ENCODE measurements at places on chromosomes 5 and 9.

- DNase-seq = no peak
Measured at GRCh38 chr9:72315089-72315509, 49.9 kb downstream of the ZFAND5 start.

DNA sequence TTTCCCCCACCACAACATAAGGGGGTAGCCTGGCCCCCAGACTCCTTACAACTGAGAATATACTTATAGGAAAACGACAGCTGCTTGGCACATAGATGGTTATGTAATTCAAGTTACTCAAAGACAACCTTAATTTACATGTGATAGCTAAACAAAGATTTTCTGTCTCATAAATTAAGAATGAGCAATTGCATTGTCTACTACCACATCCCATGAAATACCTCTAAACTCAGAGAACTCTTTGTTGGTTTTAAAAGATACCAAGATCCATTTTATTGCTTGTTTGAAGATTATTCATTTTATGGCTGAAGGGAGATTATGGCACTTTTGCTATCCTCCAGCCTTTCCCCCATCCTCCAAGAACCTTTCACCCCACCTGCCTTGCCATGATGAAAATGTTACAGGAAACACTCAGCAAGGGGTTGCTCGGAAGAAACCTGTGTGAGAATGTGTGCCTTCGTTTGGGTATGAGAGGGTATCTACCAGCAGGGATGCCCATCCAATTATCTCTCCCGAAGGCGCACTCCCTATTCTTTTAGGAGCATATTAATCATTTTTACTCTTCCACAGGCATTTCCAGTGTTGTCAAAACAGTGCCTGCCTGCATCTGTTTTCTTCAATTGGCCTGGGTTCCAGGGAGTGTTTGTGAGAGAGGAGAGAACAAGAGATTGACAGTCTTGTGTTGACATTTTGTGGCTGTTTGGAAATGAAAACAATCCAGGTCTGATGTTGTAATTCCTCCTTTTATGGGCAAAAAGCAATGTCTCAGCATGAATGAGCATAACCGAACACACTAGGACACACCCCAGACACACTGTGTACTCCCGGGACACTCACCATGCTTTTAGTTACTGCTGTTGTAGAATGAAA is 208.0 kb upstream of the ANKRD55 start:
- DNase-seq = no peak

DNA sequence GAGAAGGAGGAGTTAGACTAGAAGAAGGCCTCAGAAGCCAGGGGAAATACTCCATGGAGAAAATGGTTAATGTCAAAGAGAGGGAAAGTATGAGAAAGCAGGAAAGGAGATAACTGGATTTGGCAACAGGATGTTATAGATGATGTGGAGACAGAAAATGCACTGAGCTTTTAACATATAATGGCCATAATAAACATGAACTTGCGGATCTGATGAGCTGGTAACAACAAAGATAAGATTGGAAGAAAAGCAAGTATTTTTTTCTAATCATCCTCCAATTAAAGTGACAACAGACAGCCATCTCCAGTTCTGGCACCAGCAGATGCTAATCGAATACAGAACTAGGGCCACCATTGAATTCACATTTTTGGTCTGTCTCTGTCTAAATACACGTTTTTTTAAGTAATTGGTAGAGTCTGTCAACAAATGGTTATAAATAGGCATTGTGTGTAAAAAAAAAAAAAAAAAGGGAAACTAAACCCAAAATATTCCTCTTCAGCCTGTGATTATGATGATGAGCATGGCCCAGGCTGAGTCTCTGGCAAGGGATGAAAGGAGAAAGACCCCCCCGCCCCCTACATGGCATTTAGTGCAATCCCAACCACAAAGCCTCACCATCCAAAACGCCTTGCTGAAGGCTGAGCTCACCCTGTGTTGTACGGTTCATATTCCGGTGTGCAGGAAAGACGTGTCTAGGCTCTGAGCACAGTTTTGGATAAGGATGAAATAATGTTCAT is 149.5 kb upstream of the LHFPL2 start:
- DNase-seq = no peak

- DNase-seq = no peak
Measured at GRCh38 chr5:138938526-138938925, 63.4 kb upstream of the LRRTM2 start.

GRCh38 chr9:2610985-2611384 is 10.6 kb upstream of the VLDLR start:
- DNase-seq = no peak

- DNase-seq = no peak
Measured at GRCh38 chr5:170795154-170795553, 11.6 kb downstream of the GABRP start.

DNA sequence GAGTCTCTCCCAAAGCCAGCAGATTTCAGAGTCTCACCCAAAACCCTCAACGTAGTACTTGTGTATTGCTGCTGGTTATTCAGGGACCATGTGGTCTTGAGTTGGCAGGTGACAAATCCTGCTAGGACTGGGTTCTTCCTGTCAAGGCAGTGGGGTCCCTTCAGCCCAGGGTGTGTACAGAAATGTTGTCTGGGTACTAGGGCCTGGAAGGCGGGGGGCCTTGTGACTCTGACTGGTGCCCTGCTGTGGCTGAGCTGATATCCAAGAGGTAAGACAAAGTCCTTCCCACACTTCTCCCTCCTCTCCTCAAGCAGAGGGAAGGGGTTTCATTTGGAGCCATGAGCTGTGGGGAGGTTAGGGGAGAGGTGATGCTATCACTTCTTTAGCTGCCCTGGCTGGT is 58.8 kb downstream of the GABRA6 start:
- no peak for DNase-seq

- DNase-seq = no peak
Measured at GRCh38 chr9:26271495-26272122, 593.4 kb upstream of the TUSC1 start.

DNA sequence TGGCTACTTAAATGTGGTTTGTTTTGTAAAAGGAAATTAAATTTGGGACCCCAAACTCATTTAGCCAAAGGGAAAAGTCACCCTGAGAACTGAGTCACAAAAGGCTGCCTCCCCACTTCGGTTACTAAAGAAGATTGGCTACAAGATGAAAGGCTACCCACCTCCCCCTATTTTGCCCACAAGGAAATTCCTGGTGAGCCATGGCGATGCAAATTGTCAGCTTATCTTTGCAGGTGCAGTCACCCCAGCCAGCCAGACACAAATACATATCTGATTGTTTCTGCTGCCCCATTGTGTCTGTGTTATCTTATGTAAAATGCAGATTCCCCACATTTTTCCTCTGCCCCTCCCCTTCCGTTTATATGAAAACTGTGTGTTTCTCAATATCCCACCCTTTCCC is 8.9 kb downstream of the PAEP start:
- no peak for DNase-seq

DNA sequence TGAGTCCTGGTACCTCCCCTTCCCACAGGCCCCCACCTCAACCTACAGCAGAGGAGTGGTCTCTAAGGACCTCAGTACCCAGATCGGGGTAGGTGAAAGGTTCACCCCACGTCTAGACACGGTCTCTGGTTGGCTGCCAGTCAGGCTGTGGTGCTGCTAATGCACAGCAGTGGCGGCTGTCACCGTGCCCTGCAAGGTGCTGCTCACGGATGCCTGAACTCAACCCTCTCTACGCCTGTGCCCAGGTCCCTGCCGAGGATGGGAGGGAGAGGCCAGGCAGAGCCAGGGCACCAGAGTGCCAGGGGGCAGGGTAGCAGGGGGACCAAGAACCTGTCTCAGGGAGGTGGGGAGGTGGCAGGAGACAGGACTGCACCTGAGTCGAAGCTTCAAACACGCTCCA is 14.3 kb downstream of the IER5L start:
- DNase-seq = no peak

GRCh38 chr5:92641031-92641962 is 939.7 kb downstream of the NR2F1-AS1 start:
- no peak for DNase-seq

GRCh38 chr5:167816354-167816753 is 475.1 kb upstream of the WWC1 start:
- DNase-seq = no peak

- no peak for DNase-seq
Measured at GRCh38 chr5:160904591-160904990, 52.6 kb upstream of the ATP10B start.

- no peak for DNase-seq
Measured at GRCh38 chr9:110027671-110028081, 180.3 kb downstream of the C9orf152 start.

- DNase-seq = no peak
Measured at GRCh38 chr9:109250311-109250741, 70.5 kb downstream of the EPB41L4B start.

DNA sequence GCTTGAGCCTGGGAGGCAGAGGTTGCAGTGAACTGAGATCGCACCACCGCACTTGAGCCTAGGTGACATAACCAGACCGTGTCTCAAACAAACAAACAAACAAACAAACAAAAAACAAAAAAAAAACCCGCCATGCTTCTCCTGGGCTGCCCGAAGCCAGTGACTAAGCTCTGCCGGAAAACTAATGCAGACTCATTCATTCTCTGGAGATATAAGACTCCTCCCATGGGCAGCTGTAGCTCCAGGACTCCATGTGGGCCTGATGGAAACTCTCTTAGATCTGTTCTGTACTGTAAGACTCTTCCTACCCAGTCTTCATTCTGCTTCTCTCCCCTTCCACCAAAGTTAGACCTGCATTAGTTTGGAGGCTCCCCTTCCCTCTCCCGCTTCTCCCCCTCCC is 11.1 kb downstream of the GLDC start:
- no peak for DNase-seq

GRCh38 chr5:14059810-14060209 is 83.3 kb upstream of the TRIO start:
- DNase-seq = no peak

- DNase-seq = peak; percentile 8
Measured at GRCh38 chr9:83623679-83624076, 735 bp downstream of the IDNK start.

- DNase-seq = no peak
Measured at GRCh38 chr5:72377910-72378638, 57.9 kb downstream of the PTCD2 start.

GRCh38 chr5:173451651-173452050 is 123.4 kb upstream of the STC2 start:
- no peak for DNase-seq

GRCh38 chr9:33446946-33447798 is at the start of gene AQP3:
AQP3 (minus strand) TSS chr9:33447593; CDS start chr9:33447530, 63 bp downstream.
- DNase-seq = peak; percentile 44

GRCh38 chr9:1253064-1253979 is 203.2 kb downstream of the DMRT2 start:
- no peak for DNase-seq

DNA sequence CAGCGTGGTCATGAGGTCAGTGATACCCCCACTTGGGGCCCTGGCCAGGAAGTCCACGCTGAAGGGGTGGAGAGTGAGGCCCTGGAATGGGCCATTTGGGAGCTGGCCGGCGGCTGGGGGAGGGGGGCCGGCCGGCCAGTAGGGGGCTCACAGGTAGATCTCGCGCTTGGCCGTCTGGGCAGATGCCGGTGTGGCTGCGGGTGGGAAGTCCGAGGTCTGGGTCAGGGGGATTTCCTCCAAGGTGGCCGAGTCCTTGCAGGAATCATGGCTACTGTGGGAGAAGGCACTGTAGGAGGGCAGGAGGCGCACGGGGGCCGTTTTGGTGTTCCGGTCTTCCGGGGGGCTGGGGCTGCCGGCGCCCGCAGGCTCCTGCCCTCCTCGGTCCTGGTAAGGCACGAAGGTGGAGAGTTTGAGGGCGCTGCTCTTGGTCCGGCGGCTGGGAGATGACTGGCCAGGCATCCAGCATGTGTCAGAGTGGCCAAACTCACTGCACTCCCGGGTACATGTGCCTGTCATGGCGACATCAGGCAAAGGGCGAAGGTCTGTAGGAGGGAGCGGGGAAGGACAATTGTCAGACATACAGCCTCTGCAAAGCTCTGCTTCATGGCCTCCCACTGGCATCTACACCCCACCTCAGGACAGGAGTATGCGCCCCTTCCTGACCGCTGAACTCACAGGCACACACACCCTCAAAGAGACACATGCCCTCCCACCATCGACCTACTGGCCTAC is 24.1 kb downstream of the PCDH1 start:
- DNase-seq = no peak

GRCh38 chr5:131589510-131590348 is 45.3 kb downstream of the RAPGEF6 start:
- DNase-seq = peak; percentile 19

DNA sequence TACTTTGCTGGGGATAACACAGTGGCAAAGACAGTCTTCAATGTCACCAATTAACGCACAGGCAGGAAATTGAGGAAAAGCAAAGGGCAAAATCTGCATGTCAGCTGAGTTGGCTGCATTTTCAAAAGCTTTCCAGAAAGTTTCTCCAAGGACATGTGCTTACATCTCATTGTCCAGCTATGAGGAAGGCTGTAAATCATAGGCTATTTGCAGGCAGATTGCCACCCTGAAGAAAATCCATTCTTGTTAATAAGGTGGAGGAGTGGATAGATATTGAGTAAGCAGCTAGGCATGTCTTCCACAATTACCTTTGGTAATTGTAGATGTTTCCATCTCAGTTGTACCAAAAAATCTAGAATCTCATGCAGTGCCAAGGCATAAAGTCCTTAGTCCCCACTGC is 278.0 kb upstream of the NUDT12 start:
- DNase-seq = no peak

DNA sequence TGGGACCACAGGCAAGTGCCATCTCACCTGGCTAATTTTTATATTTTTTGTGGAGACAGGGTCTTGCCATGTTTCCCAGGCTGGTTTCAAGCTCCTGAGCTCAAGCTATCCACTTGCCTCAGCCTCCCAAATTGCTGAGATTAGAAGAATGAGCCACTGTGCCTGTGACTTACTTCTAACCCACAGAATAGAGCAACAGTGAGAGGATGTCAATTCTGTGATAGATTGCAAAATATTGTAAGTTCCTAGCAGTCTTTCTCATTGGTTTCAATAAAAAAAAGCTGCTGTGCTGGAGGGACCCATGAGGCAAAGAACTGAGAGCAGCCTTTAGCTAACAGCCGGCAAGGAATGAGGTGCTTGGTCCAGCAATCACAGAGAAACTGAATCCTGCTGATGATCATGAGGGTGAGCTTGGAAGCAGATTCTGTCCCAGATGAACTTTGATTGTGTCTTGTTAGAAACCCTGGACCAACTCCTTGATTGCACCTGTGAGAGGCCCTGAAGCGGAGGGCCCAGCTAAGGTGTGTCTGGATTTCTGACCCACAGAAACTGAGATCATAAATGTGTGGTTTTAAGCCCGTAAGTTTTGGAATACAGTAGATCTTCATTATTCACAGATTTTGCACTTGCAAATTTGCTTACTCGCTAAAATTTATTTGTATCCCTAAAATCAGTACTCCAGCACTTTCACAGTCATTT is 149.7 kb downstream of the GCNT1 start:
- DNase-seq = no peak

Measured in GM19239 (cell line).